ENCODE measurements at places on chromosomes 16 and 17. TPM values are rescaled to one million over a fixed set of nuclear protein-coding genes. Genes with fewer than 3 reads are reported as not detected.

- no peak for DNase-seq
These were observed 29.7 kb downstream of the DCAKD start for GRCh38 chr17:45021607-45022287.

GRCh38 chr16:23016368-23016767 is 132.9 kb downstream of the USP31 start:
- no peak for DNase-seq

The RANGRF gene
- total RNA-seq = 24.1 TPM

The SHBG gene
- total RNA-seq = not detected

The RUNDC1 gene
- total RNA-seq = 9.9 TPM

The RMI2 gene
- not detected for total RNA-seq

The KCTD11 gene
- 6.9 TPM for total RNA-seq

- no peak for DNase-seq
These were observed 30.8 kb upstream of the RPL38 start for GRCh38 chr17:74172700-74173099.
